NCI-H1105 (cell line): ENCODE measurements at places on chromosomes 13 and 19.
A peak's percentile ranks its signal among the peaks of the same experiment; 100 is the strongest.

DNA sequence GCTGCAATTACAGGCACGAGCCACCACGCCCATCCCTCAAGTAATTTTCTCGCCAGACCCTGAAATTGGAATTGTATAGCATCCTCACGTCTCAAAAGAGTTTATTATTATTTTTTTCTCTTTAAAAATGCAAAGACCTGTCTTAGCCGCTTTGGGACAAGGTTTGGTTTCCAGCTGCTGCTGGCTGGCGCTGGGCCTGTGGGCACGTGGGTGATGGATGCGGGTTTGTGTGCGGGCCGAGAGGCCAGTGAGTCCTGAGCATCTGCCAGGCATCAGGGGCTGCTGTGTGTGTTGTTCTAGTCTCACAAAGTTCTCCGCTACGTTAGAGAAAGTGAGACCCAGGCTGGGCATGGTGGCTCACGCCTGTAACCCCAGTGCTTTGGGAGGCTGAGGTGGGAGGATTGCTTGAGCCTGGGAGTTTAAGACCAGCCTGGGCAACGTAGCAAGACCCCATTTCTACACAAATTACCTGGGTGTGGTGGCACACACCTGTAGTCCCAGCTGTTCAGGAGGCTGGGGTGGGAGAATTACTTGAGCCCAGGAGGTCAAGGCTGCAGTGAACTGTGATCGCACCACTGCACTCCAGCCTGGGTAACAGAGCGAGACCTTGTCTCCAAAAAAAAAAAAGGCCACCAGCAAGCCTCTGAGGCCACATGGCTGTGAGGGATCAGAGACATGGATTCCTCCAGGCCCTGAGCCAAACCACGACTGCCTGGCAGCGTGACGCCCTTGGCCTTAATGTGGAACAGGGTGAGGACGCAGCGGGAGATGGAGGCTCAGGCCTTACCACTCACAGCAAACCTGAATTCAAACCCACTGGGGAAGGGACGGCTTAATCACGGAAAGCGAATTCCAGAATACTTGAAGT is 4.7 kb upstream of the TMPRSS9 start:
- DNase-seq: no peak

- DNase-seq: no peak
Observed at GRCh38 chr13:44432650-44433049, 59.0 kb downstream of the SERP2 start.

- DNase-seq: no peak
Observed at GRCh38 chr13:99740251-99740979, 231.2 kb downstream of the ZIC5 start.

- no peak for DNase-seq
Observed at GRCh38 chr13:78657699-78658629, 991 bp downstream of the OBI1 start.

GRCh38 chr13:110374431-110375370 is 67.6 kb downstream of the COL4A2 start:
- no peak for DNase-seq

- peak; percentile 49 for DNase-seq
Observed at GRCh38 chr13:112069061-112069844, 2.3 kb downstream of the SOX1 start.

GRCh38 chr13:39915418-39915817 is 260.0 kb downstream of the COG6 start:
- no peak for DNase-seq
